ENCODE measurements at places on chromosomes 4 and X.

DNA sequence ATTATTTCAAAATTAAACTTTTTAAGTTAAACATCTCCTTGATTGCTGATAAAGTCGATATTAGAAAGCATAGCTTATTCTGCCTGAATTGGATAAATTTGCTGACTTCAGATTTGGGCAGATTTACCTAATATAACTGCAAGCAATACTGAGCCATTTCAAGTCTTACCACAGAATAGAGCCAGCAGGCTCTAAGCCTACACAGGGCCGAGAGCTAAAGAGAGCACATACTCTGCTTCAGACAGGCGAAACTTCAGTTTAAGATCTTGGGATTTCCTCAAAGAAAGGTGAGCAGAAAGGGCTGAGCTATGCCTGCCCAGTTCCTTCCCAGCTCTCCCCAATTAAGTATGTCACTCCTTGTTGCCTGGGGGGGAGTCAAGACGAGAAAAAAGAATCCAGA, 240.6 kb upstream of the NOCT start:
- no peak for DNase-seq

DNA sequence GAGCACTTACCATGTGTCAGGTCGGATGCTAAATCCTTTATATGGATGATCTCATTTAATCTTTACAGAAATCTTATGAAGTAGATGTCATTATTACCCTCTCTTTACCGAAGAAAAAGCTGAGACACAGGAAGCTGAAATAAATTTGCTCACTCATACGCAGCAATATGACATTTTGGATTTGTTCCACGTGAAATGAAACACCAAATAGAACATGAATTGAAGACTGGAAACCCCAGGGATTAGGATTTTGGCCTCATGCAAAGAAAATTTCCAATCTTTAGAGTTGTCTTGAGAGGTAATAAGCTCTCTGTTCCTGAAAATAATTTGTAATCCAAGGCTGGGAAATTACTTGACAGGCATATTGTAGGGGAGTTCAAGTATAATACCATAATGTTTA, 354.4 kb upstream of the CLNK start:
- no peak for DNase-seq

GRCh38 chr4:184384056-184384809, 90.1 kb downstream of the IRF2 start:
- no peak for DNase-seq

- DNase-seq, result no peak
Observed at GRCh38 chr4:127416115-127416514, 216.6 kb upstream of the INTU start.

DNA sequence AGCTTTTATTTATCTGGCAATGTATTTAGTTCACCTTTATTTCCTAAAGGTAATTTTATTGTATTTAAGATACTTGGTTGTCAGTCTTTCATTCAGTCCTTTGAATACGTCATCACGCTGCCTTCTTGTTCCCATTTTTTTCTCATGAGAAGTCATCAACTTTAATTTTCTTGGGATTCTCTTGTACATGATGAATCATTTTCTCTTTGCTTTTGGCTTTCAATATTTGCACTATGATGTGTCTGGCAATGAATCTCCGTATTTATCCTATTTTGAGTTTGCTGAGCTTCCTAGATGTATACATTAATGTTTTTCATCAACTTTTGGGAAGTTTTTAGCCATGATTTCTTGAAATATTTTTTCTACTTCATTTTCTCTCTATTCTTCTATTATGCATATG, 28.4 kb downstream of the CLDN2 start:
- no peak for DNase-seq

- no peak for DNase-seq
Observed at GRCh38 chr4:140901736-140902336, 145.7 kb upstream of the TBC1D9 start.

DNA sequence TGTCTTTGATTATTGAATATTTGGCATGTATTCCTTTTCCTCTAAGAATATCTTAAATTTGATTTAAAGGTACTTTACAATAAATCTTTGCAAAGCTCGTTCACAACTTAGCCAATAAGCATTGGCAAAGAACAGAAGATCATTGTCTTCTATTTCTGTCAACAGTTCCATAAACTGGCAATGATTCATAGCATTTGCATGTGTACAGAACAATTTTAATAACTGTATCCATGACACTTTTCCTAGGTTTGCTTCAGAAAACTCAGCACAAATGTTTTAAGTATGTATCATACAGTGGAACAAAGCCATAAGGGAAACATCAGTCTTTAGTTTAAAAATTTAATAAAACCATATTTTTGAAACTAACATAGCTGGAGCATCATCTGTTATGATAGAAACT, 462.7 kb upstream of the RPS6KA3 start:
- no peak for DNase-seq

DNA sequence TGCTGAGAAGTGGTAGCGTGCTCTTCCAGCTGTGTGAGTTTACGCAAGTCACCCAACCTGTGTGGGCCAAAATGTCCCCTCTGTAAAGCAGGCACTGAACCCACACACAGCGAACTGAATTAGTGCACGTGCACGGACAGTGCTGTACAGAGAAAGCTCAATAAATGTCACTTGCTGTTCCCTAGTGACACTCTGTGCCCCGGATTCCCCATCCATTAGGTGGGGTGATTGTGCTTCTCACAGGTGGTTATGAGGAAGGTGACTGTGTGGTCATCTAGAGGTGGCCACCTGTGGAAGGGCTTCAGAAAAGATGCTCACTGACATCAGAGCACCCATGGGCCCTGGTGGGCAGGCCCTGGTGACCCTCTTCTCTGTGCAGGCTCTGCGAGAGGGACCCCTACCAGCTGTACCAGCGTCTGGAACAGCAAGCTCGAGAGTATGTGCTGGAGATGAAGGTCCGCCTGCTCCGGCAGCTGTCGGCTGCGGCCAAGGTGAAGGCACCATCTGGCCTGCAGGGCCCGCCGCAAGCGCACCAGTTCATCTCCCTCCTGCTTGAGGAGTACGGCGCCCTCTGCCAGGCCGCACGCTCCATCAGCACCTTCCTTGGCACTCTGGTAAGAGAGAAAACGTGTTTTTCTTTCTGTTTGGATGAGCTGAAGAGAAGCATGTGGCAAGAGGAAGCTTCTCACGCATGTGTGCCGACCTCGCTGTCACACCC, 94.3 kb downstream of the FAM193A start:
- DNase-seq, result no peak

GRCh38 chr4:6009452-6009851, 8.8 kb downstream of the C4orf50 start:
- DNase-seq, result no peak

DNA sequence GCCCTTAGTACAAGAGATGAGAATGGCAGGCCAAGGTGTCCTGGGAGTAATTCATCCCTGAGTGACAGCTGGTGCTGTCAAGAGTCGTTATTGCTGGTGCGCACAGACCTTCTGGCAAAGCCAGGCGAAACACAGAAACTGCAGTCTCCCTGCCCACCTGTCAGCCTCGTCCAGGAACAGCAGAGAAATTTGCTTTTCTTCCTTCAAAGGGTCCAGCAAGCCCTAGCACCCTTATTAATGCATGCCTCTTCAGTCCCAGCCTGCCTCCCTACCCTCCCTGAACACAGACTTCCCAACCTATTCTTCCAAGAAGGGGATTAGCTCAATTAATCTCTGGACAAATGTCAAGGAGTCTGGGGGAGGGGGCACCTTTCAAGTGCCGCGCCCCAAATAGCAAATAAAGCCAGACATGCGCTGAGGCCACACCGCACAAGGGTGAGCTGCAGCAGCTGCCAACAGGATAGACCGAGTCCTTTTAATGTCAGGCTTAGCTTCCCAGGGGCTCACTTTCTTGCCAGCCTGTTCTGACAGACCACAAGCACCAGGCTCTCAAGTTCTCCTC, 250.7 kb upstream of the RASGEF1B start:
- DNase-seq, result no peak

DNA sequence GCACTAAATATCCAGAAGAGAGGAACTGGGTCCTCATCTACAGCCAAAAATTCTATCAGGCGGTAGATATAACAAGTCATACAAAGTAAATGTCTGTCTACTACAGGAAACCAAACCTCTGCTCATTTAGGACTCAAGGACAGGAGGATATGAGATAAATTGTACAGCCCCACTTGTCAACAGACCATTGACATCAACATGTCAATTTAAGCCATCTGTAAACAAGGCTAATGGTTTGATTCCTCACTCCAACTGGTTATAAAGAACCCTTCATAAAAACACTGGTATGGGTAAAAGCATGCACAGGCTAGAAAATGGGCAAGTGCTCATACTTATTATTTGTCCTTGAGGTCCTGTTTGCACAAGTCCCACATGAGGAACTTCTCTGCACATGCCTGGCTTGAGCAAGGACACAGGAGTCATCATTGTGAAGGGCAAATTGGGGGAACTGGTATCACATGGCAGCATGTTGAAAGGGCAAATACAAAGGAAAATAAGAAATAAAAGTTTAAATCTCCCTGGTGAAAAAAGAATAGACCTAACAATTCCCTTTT, 13.2 kb downstream of the RTL8B start:
- DNase-seq, result no peak

DNA sequence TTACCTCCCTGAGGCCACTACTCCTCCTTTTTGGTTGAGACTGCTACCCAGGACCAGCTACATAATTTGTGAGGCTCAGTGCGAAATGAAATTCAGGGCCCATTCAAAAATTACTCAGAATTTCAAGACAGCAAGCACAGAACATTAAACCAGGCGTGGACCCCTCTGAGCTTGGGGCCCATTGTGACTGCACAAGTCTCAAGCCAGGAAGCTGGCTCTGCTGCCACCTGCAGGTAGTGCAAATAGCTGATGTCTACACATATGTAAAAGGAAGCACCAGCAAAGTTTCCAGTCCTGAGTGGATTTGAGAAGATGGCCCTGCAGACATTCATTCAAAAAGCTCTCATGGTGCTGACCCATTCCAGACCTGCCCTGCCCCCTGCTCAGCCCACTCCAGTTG, 213.4 kb upstream of the LNX1 start:
- no peak for DNase-seq

- DNase-seq, result no peak
Observed at GRCh38 chrX:48913605-48914366, 2.3 kb upstream of the SLC35A2 start.

DNA sequence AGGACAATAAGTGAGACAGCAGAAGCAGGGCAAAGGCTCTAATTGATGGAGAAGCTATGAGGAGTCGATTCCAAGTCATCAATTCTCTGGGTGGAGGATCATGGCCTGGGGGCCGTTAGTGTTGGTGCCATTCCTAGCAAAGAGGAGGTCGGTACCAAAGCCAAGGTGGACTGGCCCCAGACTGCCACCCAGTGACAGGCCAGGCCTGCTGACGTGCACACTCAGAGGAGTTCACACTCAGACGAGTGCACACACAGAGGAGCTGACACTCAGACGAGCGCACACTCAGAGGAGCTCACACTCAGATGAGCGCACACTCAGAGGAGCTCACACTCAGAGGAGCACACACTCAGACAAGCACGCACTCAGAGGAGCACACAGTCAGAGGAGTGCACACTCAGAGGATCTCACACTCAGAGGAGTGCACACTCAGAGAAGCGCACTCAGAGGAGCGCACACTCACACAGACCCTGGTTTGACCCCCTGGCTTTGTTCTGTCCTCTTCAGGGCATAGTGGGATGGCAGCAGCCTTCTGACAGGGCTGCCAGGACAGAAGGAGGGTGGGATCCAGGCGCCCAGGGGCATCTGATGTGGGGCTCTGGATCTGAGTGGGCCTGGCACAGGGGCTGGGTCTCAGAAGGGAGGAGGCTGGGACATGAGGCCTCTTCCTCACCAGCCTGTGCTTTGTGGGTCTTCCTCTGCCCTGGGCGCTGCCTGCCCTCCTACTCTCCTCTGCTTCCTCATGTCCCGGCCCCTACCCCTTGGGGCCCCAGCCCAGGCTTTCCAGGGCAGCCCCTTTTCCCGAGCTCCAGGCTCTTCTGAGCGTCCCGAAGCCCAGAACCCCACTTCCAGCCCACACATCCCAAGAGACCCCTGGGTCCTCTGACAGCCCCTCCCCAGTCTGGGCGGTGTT, 41.7 kb upstream of the NKX1-1 start:
- no peak for DNase-seq

DNA sequence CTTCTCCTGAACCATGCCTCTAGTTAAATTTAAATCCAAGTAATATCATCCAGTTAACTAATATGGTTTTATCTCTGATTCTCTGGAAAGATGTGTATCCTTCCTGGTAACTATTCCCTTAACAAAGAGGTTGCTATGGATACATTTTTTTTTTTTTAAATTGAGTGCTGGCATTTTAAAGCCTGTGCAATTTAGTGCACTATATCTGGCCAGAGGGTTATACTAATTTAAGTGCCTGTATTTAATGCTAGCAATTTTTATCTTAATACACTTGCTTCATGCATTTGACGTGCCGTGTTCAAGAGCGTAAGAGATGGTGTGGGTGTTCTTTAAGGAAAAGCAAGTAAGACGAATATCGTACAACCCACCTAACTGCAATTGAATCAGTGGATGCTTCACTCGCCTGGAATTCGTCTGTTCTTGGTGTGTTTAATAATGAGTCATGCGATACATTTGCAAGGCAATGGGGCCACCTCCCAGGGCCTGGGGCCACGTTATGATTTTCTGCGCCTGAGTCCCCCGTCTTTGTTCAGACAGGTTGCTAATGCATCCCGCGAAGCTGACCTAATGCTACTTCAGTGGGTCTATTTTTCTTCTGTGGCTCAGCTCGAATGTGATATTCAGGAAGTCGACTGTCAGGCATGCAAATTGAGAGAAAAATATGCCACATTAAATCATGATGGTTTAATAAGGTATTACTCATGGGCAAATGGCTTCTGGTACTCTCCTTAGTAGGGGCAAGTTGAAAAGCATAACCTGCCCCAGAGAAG, 14.2 kb upstream of the MID1 start:
- DNase-seq, result no peak

- DNase-seq, result no peak
Observed at GRCh38 chr4:74794382-74795010, at the start of gene BTC. BTC (minus strand) TSS chr4:74794523; CDS start chr4:74794325, 198 bp downstream.
